Left renal pelvis (tissue), 4 donors: ENCODE measurements at places on chromosomes 3 and 15. TPM values are rescaled to one million over a fixed set of nuclear protein-coding genes. Genes with fewer than 3 reads are reported as not detected.

MASP1 gene
- 7.7 TPM for polyA plus RNA-seq

KLHL6 gene
- 1.0 TPM for polyA plus RNA-seq

LMAN1L gene
- polyA plus RNA-seq, result not detected

LRRIQ4 gene
- 0.17 TPM for polyA plus RNA-seq

THPO gene
- 2.5 TPM for polyA plus RNA-seq

MGLL gene
- 27.3 TPM for polyA plus RNA-seq

PLA2G4E gene
- polyA plus RNA-seq, result not detected

A4GNT gene
- 0.12 TPM for polyA plus RNA-seq

NR2E3 gene
- 0.40 TPM for polyA plus RNA-seq

BBS4 gene
- 38.1 TPM for polyA plus RNA-seq

RTP1 gene
- not detected for polyA plus RNA-seq

CDCP1 gene
- 1.2 TPM for polyA plus RNA-seq

TMEM108 gene
- 3.0 TPM for polyA plus RNA-seq

UBE3A gene
- 85.4 TPM for polyA plus RNA-seq

KBTBD8 gene
- 1.6 TPM for polyA plus RNA-seq

GADL1 gene
- polyA plus RNA-seq, result 0.60 TPM

DAPK2 gene
- polyA plus RNA-seq, result 13.6 TPM
